HS-5 (cell line): ENCODE measurements at places on chromosomes 2 and 18.

DNA sequence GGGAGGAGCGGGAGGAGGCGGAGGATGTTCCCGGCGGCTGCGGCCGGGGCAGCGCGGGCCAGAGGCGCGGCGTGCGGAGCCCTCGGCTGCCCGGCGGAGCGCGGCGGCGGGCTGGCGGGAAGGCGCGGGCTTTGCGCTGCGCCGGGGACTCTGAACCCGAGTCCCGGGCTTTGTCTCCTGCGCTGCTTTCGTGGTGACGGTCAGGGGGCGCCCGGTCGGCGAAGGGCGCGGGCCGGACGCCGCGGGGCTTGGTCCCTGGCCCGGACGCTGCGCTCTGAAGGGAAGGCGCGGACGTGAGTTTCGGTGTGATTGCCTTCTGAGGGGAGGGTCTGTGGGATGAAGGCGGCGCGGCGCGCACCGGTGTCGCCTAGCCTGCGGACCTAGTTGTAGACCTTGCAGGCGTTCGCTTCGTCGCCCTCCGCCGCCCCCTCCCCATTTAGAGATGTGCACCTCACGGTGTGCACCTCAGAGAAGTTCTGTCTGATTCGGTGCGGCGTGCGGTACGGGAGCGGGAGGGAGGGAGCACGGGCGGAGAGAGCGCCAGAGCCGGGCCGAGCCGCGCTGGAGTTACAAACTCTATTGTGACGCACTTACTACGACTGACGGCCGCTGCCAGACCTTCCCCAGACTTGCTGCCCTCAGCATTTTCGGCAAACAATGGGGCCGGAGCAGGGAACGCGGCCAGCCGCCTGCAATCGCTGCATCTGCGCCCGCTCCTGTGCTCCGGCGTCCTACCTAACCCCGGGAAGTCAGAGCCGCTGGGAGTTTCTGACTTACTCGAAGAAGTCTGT is 2.1 kb downstream of the BCL2L11 start:
- DNase-seq, result no peak

- DNase-seq, result no peak
Observed at GRCh38 chr18:75029481-75029880, 179.5 kb downstream of the PTGR3 start.

DNA sequence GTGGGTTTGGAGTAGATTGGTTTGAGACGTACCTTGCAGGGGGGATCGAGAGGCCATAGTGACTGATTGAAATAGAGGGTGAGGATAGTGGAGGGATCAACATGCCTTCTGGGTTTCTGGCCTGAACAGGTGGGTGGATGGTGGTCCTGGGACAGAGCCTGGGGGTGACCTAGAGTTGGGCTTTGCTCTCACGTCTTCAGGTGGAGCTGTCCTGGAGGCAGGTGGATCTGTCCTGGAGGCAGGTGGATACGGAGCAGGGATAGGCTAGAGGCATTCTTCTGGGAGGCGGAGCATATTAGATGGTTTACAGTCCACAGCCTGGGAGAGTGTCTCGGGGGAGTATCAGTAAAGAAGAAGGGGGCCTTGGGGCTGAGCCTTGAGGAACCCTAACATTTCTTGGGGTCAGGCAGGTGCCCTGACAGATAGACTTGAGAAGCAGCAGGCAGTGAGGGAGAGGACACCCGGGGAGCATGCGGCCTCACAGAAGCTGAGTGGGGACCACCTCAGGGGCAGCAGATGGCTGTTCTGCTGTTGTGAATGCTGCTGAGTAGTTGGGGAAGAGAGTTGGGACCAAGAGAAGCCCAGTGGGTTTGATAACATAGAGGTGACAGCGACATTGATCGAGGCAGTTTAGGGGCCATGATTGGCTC is 1.6 kb downstream of the CAPN10 start:
- DNase-seq, result no peak

DNA sequence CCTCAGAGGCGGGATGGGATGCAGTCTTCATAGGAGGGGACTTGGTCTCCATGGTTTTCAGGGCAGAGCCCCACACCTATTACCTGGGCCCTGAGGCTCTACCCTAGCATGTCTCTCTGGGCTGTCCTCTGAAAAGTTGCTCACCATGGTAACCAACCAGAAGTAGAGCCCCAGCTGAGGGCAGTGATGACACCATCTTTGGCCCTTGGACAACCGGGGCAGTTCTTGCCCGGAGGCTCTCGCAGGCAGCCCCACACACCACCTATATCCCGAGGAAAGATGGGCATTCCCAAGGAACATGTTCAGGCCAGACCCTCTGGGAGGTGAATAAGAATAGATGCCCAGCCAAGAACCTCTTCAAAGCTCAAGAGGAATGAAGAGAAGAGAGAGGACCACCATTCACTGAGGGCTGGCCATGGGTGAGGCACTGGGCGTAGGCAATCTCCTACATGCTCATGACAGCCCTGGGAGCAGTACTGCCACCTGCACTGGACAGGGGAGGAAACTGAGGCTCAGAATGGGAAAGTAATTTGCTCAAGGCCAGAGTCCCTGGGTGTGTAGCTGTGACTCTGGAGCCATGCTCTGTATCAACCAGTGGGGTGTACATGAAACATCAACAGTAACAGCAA is 72.5 kb downstream of the HS1BP3 start:
- DNase-seq, result no peak

- no peak for DNase-seq
Observed at GRCh38 chr2:199230091-199230490, 227.6 kb downstream of the SATB2 start.

- DNase-seq, result no peak
Observed at GRCh38 chr2:25566694-25567093, 106.7 kb downstream of the DTNB start.

GRCh38 chr18:3877678-3878077 is 427.7 kb downstream of the TGIF1 start:
- DNase-seq, result peak; percentile 3

- no peak for DNase-seq
Observed at GRCh38 chr2:46720592-46721185, 194.9 kb downstream of the MCFD2 start.

GRCh38 chr2:46431481-46432235 is 47.7 kb upstream of the TMEM247 start:
- peak; percentile 33 for DNase-seq

DNA sequence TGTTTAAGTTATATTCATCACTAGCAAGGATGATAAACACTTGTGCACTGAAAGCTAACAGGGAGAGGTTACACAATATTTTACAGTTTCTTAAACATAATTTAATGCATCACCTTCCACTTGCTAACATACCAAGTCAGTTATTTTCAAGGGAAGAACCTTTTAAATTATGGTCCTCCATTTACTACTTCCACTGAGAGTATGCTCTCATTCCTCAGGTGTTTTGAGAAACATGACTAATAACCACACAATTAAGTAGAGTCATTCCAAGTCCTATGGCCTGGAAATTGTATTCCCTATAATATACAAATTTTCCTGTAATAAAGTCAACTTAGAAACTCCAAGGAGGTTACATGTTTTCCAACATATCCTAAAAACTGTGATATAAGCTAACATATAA is 152.3 kb upstream of the STON1 start:
- DNase-seq, result no peak

DNA sequence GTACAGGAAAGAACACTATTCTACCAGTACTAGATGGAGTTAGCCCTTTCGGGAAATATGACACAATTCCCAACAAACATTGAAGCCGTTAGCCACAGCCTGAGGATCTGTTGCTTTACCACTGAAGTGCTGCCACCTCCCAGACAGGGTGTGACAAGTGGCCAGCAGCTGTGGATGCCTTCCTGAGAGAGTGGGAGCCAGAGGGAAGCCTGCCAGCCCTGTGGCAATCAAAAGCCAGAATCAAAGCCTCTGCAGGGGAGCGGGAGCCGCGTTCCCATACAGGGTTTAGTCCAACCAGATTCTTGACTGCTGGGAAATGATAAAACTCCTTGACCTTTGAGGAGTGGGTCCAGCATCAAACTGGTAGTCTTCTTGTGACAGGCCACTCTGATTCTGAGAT is 38.0 kb downstream of the SLC4A1AP start:
- DNase-seq, result no peak

- peak; percentile 91 for DNase-seq
Observed at GRCh38 chr2:55779459-55780421, 86.1 kb upstream of the PNPT1 start.

GRCh38 chr2:85758361-85759256 is 4.8 kb downstream of the ATOH8 start:
- no peak for DNase-seq

- DNase-seq, result no peak
Observed at GRCh38 chr18:75790111-75790510, 362.6 kb upstream of the SMIM21 start.

DNA sequence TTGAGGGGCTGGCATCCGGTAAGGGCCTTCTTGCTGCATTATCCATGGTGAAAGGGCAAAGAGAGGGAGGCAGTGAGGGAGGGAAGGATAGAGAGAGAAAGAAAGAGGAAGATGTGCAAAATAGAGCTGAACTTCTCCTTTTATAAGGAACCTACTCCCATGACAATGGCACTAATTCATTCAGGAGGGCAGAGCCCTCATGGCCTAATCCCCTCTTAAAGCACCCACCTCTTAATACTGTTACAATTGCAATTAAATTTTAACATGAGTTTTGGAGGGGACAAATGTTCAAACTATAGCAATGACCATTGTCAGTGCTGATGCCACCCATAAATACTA is 60.2 kb downstream of the CXCR4 start:
- no peak for DNase-seq

DNA sequence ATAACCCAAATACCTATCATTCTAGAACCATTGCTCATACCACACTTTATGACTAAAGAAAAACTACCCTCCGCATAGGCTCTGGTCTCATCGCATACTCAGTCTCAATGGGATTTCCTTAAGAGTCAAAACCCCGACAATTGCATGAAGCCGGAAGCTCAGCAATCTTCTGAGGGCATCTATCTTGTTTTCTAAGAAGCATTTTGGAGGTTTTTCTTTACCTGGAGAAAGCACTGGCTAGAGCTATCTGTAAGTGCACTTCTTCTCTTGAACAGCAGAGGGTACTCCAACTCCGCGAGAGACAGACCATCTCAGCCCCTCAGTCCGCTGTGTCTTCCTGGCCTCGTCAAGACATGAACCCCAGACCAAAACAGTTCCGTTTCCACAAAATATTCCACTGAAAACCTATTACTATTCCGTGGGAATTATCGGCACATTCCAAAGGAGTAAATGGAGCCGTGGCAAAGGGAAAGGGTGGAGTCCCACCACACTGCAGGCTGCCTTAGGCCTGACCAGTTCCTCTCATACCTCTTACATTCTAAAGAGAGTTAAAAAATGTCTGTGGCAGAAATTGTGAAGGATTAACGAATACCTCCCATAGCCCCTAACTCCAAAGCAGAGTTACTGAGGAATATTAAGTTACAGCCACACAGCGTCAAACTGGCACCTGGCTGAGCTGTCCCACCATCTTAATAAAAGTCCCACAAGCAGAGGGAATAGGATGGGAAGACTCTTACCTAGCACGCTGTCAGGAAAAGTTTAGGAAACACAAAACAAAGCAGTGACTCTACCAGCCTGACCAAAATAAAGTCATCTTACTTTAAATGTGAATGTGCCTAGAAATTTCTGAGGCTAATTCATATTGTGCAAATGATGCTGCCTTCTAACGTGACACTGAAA is 325.6 kb upstream of the VRK2 start:
- DNase-seq, result peak; percentile 76

- no peak for DNase-seq
Observed at GRCh38 chr2:46796843-46797625, 118.6 kb downstream of the MCFD2 start.

- DNase-seq, result no peak
Observed at GRCh38 chr2:72901426-72901825, 14.2 kb downstream of the SPR start.

DNA sequence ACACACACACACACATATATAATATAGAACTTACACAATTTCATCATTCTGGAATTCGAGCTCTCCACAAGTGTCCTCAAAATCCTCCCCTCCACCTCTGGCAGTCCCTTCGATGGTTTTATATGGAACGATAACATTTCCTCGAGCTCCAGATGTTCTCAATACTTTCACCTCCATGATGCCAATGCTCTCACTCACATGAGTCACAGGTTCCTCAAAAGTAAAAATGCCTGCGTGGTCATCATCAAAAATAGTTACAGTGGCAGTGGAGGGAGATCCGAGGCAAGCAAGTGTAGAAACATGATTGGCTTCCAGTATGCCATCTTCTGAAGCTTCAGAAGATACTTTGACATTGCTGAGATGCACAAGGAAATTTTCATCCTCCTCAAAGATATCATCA is 23.5 kb downstream of the SLC8A1 start:
- DNase-seq, result no peak

GRCh38 chr2:85704800-85705679 is 10.9 kb downstream of the GNLY start:
- no peak for DNase-seq

DNA sequence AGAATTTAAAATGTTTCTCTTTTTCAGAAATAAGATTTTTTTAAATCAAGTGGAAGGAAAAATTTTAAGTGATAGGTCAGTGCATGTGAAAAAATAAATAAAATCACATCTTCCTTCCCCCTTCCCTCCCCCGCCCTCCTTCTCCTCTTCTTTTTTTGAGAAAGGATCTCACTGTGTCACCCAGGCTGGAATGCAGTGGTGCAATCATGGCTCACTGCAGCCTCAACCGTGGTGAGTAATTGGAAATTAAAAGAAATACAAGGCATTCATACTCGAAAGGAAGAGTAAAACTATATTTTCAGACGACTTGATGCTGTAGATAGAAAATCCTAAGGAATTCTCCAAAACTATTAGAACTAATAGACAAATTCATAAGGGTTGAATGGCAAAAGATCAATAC is 16.9 kb upstream of the CRACDL start:
- peak; percentile 68 for DNase-seq

GRCh38 chr18:9711361-9712129 is 3.4 kb downstream of the RAB31 start:
- no peak for DNase-seq

DNA sequence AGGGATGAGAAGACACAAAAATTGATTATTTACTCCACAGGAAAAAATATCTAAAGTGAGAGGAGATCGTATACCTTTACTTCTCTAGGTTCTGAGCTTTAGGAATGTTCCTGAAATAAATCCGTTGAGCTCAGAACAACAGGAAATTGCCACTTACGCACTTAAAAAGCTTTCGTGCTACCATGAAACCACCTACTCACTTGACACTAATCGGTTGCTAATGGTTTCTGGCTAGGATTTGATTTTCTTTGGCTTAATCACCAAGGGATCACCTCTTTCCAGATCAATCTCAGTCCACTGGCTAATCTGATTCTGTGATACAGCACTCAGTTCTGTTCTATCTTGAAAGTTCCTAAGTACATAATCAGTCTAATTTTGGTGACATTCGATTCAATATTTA is 419.6 kb downstream of the DLGAP1 start:
- DNase-seq, result no peak

- no peak for DNase-seq
Observed at GRCh38 chr2:237229905-237230304, 144.2 kb downstream of the COPS8 start.

DNA sequence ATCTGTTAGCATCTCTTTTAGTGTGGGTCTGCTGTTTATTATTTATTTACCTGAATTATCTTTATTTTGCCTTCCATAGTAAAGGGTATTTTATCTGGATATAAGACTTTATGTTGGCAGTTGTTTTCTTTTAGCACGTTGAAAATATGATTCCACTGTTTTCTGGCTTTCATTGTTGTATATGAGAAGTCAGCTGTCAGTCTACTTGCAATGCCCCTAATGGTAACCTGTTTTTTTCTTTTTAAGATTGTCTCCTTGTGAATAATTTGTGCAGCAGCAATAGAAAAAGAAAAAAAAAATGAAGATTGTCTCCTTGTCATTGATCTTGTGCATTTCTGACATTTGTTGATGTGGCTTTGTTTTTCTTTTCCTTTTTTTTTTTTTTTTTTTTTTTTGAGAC is 27.2 kb downstream of the SNED1 start:
- DNase-seq, result no peak
